Stimulated activated CD4-positive, alpha-beta T cell treated with anti-CD3 and anti-CD28 coated beads, Interleukin-1b, Interleukin-23, amount 100 ng/mL, for 48 hours (primary cell): ENCODE measurements at places on chromosomes 13 and 19.

DNA sequence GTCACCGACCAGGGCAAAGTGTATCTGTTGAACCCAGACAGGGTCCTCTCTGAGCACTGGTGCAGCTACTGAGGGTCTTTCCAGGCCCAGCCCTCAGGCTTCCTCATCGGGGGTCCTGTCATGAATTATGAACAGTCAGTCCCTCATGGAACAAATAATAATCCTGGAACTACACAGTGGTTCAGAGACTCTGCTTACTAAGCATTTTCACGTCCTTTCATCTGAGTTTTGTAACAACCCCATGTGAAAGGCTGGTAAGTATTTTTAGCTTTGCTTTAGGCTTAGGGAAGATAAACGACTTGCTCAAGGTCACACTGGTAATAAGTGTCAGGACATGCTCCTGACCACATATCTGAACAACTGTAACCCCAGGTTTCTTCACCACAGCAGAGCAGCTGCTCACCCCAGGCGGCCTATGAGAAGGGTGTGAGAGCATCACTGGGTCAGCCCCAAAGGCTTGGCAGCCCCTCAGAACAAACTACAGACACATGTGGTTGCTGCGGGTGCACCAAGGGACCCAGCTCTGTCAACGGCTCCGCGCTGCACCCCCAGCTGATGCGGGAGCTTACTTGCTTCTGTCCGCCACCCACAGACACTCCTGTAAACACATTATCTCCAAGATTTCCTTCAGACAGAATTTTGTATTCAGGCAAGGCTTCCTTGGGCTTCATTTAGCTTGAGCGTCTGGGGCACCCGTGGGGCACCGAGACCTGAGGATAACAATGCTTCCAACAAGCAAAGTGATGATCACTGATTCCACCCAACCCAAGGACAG, 19.4 kb upstream of the GSX1 start:
- no peak for DNase-seq

DNA sequence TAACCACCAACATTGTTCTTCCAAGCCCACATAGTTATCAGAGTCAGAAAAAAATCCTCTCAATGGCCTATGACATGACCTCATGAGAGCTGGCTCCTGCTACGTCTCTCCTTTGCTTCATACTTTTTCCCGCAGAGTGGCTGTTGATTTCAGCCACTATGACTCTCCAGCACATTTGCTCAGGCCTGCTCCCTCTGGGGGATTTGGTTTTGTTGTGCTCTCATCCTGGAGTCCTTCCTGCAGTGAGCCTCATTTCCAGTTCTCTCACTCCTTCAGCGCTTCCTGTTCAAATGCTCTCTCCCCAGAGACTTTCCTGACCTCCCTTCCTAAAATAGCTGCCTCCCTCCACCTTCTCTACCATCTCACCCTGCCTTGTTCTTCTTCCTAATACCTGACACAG, 72.0 kb upstream of the USP29 start:
- DNase-seq: no peak

DNA sequence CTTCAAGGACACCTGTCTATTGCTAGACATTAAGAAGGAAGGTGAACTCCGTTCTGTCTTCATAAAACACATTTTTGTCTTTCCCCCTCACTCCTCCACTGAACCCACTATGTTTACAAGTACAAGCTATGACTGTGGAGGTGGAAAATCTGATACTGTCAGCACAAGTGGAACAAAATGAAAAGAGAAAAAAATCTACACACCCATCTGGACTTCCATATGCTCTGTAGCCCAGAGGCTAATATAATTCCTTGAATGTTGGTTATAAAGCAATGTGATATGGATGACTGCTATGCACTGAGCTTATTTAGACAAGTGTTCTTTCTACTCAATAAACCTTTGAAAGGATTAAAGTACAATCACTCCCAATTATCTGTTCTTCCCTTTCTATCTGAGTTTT, 713.5 kb downstream of the DIAPH3 start:
- no peak for DNase-seq

- no peak for DNase-seq
Observed at GRCh38 chr13:103903790-103904189, 837.6 kb upstream of the SLC10A2 start.

GRCh38 chr19:29781386-29782259, 30.2 kb upstream of the CCNE1 start:
- no peak for DNase-seq
